Natural killer cell treated with Interleukin-12 subunit alpha and Interleukin-12 subunit beta and Interleukin-15 and Interleukin-18, amount 100 ng/mL, for 72 hours (primary cell): ENCODE measurements at places on chromosomes 3 and 15. TPM values are rescaled to one million over a fixed set of nuclear protein-coding genes. Genes with fewer than 3 reads are reported as not detected.
A peak's percentile ranks its signal among the peaks of the same experiment; 100 is the strongest.

DNA sequence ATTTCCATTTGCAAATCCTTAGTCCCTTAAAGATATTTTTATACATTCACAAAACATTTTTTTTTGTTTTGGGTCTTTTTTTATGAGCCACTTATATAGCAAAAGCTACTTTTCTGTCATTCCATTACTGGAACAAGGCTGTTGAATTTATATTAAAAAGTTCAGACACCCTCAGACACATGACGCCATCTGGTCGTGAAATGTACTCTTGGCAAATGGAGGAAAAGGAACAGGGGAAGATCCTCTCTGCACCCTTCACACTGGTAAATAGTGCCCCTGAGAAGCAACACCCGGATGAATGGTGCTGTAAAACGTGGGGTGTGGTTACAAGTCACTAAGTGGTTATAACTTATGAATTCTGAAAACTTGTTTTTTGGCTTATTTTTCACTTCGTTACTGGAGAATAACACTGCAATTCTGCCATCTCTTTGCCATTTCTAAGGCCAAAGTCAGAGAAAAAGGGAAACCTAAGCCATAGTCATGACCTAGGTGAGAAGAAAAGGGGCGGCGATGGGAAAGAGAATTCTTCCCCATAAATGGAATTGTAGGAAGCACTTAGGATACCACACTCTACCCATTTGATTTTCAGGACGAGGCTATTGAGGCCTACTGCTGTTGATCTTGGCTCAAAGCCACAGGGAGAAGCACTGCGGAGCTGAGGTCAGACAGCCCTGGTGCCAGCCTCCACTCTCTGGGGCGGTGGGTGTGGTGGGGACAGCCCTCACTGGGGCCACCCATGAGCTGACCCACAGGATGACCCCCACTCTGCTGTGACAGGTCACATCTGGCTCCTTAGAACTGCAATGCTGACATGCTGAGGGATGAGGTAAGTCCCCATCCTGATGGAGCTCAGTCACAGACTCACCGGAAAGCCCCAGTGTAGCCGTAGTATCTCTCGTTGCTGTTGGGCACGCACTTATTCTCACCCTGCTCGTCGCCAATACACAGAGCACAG, 21.9 kb downstream of the LTF start:
- no peak for DNase-seq

GRCh38 chr3:153972862-153973261, 148.3 kb upstream of the ARHGEF26 start:
- DNase-seq, result no peak

Gene GABRR3
- total RNA-seq, result not detected

- DNase-seq, result peak; percentile 71
Observed at GRCh38 chr3:111859061-111859973, at the start of gene PHLDB2. PHLDB2 (plus strand) TSS chr3:111859265; CDS start chr3:111884078, 24,813 bp downstream.

Gene ZDHHC23
- total RNA-seq, result 0.52 TPM
